ENCODE measurements at places on chromosomes 5 and 9.
A peak's percentile ranks its signal among the peaks of the same experiment; 100 is the strongest.

GRCh38 chr5:126043688-126044087 is 379.5 kb upstream of the GRAMD2B start:
- no peak for DNase-seq

- no peak for DNase-seq
Measured at GRCh38 chr5:14201325-14202045, 58.3 kb downstream of the TRIO start.

GRCh38 chr5:5128766-5129165 is 11.4 kb upstream of the ADAMTS16 start:
- DNase-seq: no peak

DNA sequence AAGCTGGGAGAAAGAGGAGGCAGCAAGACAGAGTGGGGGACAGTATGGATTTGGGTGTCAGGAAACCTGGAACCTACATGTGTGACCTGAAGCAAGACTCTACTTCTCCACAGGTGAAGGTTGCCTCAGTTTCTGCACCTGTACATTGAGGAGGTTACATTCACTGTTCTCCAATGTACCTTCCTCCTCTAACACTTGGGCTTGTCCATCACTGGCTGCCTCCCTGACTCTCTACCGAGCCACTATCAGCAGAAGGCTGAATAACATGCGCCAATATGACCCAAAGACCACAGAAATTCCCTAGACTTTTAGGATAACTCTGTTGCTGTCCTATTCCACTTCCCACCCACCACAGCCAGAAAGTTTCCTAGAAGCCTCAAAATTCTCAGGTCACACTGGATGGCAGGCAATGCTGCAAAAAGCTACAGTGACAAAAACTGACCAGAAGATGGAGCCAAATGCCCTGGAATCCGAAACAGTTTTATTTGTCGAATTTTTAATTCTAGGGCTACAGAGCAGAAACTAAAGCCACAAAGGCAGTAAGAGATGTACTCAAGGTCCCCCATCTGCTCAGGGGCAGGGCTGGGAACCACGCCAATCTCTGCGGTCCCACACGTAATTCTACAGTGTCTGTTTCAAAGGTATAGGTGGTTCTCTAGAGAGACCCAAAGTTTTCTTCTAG is 64.4 kb downstream of the FAM114A2 start:
- DNase-seq: peak; percentile 54

DNA sequence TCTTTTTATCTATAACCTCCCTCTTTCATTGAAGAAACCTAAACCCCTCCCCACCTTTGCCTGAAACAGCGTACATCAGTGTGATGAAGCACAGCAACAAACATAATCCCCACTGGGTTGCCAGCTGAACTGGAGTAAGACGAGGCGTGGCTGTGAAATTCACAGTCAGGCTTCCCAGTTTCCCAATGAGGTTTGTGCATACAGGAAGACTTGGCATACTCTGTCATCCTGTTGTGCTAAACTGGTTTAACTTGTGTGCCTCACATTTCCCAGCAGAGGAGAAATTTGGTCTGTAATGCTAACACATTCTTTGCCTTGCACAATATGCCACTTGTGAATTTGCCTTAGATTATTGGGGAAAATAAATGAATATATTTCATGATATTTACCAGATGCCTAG is 121.5 kb downstream of the SV2C start:
- DNase-seq: no peak

DNA sequence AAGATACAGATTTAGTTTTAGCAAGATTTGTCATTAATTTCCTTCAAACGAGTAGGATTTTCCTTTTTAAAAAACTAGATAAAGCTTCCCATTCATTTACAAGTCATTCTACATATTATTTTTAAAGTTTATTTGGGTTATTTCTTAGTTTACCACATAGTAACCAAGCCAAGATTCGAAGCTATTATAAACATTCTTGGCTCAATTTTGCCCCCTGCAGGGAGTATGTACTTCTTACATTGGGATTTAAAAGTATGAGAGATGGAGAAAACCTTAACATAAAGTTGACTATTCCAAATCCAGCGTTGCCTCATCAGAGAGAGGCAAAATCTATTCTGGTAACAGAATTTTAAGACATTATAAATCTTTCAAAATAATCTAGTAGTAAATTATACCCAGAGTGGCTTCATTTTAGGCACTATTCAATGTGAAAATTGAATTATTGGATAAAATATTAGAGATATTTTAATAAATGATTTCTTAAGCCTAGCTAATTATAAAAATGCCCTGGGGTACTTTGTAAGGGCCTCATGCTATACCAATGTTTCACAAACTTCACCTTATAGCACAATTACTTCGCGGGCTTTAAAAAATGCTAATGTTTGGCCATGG is 39.1 kb downstream of the FBN2 start:
- DNase-seq: peak; percentile 22

DNA sequence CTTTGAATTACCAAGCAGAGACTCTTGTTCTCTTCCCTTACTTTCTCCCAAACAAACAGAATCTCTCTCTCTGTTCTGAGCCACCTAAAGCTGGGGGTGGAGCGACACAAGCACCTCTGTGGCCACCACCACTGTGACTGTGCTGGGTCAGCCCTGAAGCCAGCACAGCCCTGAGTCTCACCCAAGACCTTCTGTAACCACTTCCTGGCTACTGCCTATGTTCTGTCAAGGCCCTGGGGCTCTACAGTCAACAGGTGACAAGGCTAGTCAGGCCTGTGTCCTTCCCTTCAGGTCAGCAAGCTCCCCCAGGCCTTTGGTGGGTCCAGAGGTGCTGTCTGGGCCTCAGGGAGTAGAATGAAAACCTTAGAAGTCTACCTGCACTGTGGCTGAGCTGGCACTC is 26.1 kb upstream of the SLC28A3 start:
- no peak for DNase-seq

GRCh38 chr9:18333157-18333556 is 140.8 kb upstream of the ADAMTSL1 start:
- no peak for DNase-seq

- no peak for DNase-seq
Measured at GRCh38 chr9:126218359-126219125, 108.1 kb upstream of the MVB12B start.

DNA sequence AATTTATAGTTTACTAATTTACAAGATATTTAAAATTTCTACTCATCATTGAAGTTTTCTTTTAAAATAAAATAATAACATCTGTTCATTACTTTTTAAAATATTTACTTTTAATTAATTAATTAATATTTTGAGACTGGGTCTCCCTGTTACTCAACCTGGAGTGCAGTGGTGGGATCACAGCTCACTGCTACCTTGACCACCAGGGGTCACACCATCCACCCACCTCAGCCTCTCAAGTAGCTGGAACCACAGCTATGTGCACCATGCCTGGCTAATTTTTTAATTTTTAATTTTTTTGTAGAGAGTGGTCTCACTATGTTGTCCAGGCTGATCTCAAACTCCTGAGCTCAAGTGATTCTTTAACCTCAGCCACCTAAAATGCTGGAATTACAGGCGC is 1013.6 kb downstream of the CDH9 start:
- DNase-seq: peak; percentile 27

- no peak for DNase-seq
Measured at GRCh38 chr9:77891128-77891800, 140.3 kb downstream of the GNAQ start.

Measured in HAP-1 (cell line).